ENCODE measurements at places on chromosomes 5 and 9.

DNA sequence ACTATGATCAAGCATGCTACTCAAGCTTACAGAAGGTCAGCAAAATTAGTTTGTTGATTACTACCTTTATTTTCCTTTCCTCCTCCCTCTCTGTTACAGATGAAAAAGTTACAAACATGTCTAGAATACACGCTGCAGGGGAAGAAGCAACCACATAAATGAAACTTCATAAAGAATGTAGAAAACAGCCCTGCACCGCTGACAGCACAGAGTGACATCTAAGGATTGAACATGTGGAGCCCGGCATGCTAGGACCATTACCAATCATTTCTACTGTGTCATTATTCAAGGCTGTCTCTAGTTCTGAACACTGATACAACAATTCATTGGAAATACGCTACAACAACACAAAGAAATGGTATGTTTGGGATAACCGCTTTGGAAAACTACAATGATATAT lies 261.1 kb downstream of the MLLT3 start:
- no peak for DNase-seq

DNA sequence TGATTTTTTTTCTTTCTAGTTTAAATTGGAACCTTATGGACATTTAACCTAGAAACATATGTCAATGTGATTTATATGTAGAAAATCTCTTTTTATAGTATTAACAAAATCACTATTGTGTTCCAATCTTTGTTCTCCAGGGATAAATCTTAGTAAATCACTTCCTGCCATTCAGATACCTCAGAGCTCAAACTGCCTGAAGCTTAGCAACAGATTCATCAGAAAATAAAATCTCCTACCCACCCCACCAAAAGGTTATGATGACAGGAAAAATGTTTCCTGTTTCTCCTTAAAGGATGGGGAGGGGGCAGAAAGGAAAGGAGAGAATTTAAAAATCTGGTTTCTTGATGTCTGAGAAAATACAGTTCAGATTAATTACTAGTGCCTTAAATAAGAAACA lies 105.0 kb upstream of the TUT7 start:
- no peak for DNase-seq

DNA sequence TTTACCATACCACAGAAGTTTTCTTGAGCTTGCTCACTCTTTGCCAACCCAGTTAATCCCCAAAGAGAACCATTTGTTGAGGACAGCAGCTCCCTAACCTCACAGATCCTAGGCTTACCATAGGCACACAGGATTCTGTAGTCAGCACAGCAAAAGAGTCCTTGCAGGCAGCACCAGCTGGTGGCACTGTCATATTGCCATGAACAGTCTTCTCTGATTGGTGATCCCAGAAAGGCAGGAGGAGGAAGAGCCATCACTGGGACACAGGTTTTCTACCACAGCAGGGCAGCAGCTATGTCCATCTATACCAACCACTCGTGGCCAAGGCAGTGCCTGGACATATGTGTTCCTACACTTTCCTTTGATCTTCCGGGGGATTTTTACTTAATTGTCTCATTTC lies 297.1 kb upstream of the CD180 start:
- DNase-seq, result no peak

DNA sequence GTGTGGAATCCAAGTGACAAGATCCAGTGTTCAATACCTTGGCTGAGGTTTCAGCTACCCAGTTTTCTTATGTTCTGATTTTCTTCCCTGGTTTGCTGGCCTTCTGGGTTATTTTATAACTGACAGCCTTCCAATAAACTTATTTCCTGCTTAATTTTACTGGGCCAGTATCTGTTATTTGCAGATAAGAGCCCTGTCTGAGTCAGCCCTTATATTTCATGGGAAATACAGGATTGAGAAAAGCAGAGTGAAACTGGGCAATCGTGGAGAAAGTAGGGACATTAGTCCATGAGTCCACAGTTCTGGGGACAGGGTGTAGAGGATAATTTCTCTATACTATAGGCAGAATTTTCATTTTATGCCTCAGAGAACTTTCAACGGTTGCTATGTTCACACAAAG lies 32.3 kb downstream of the TMEM167A start:
- DNase-seq, result no peak

DNA sequence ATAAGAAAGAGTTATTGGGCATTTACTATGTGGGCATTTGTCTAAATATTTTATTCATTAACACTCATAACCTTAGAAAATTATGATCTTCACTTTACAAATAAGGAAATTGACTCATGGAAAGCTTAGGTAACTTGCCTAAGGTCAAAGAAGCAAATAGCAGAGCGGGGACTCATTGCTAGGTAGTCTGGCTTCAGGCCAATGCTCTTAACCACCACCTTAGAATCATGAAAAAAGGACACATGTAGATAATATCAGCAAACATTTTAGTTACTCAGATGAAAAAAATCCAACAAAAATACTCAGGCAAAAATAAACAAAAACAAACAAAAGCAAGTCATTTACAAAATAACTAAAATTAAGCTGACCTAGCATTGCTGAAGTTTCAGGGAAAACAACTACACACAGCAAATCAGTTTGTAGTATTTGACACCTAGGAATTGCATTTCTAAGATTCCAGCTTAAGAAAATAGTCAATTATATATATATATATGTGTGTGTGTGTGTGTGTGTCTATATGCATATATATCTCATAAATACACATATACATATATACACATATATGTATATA lies 166.0 kb downstream of the HMHB1 start:
- no peak for DNase-seq

DNA sequence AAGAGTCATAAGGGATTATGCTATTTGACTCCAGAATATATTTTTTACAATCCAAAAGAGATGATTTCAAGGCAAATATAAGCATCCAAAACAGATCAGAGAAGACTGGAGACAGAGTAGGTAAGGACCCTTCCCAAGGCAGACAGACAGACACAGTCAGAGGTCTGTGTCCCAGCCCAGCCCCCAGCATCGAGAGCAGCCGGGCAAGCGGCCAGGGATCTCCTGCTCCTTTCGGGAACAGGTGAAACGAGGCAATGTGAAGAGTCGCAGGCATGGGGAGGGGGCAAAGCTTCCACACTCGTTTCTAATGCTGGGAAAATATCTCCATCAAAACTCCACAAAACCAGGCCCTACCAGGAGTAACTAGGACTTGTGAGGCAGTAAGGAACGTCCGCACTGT lies 5.8 kb downstream of the PAEP start:
- no peak for DNase-seq

GRCh38 chr5:114450437-114450836 lies 88.6 kb downstream of the KCNN2 start:
- no peak for DNase-seq

- DNase-seq, result no peak
Measured at GRCh38 chr5:147431586-147431985, 78.3 kb downstream of the DPYSL3 start.

- DNase-seq, result no peak
Measured at GRCh38 chr5:16049761-16050160, 129.8 kb downstream of the MARCHF11 start.

DNA sequence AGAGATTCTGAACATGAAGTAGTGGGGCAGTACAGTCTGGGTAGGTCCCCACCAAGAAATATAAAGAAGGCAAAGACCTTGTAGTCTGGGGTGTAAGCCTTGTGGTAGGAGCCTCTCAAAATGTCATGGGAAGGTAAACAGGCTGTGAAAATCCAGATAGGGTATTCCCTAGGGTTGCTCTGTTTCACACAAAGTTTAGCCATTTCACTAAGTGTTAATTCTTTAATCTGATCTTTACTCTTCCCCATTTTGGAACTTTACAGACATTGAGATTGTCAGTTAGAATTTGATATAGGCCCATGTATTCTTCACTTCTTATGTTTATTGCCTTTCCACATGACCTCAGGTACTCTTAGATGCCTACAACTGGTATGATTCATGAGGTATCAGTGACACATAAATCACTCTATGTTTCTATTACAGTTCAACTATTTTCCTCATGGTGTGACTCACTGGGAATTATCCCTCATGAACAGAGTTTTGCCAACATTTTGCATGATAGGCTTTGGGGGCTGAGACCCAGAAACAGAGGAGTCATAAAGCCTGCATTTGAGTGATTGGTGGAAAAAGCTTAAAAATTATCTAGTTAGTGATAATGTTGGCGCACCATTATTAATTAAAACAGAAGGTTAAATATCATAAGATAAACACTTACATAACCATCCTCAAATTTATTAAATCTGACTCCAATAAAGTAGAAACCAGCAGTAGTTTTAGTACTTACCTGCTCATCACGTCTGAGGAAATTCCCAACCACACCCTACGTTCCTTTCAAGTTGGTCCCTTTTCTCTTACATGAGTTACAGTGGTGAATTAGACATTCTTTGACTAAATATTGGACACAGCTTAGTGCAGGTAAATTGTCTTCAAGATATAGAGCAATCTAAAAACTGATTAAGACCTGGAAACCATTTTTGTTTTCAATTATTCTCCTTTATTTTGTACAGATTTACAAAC lies 399.8 kb upstream of the MEF2C start:
- no peak for DNase-seq

GRCh38 chr5:43033841-43034590 lies 6.1 kb downstream of the ANXA2R start:
- no peak for DNase-seq

- DNase-seq, result no peak
Measured at GRCh38 chr9:119052339-119053030, 316.8 kb downstream of the BRINP1 start.

DNA sequence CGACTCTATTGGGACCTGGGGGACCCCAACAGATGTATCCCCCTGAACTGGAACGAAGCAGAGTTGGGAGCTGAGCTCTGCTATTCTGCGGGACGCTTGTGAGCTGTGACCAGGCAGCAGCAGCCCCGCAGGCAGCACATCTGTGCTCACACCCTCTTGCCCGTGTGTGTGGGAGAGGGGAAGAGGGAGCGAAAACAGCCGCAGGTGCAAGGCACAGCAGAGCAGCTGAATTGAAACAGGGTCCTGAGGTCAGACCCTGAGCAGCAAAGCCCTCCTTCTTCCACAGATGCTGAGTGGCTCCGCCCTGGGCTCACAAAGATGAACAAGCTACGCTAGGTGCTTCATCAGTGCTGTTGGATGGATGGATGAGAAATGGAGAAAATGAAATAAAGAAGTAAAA lies 198.7 kb downstream of the HSPA4 start:
- DNase-seq, result no peak

DNA sequence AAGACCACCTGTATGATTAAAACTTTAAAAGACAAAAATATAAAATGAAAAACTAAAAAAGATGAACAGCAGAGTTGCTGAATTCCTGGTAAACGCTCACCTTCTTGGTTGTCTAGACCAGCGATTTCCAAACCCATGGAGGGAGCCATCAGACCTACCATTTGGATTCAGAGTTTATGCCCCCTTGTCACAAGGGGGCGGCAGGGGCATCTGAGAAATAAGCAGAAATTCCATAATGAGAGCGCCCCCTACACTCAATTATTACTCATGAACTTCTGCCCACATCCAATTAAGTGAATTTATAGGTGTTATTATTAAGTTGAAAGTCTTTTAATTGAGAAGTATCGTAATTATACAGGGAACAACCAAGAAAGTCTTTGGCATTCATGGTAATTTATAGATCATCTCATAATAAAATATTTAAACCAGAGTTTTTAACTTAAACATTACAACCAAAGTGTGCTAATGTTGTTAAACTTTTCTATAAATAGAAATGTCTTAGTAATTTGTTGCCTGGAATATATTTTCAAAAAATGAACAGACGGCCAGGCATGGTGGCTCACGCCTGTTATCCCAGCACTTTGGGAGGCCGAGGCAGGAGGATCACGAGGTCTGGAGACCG lies 35.2 kb upstream of the SPATA31C2 start:
- DNase-seq, result peak; percentile 23

GRCh38 chr9:129139233-129139992 lies 28.2 kb downstream of the PTPA start:
- DNase-seq, result peak; percentile 61

DNA sequence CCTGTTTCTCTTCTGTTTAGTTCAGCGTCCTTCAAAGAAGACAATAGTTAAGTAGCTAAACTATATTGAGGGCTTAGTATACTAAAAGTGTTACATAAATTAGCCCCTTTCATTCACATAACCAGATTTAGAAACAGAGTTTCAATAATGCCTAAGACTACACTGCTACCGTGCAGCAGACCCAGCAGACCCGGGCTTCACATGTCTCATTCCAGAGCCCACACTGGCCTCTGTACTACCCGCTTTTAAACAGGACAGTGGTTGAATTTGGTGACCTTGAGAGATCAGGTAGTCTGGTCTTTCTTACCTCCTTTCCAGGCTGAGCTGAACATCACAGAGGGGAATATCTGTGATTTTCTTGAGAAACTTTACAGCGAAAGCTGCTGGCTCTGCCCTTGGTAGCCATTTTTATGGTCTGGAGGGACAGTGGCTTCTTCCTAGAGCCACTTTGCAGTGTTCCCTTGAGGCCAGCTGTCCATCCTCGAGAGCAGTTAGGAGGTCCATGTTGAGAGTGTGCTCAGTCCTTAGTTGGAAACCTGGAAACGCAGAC lies 56.5 kb downstream of the SLC22A5 start:
- DNase-seq, result no peak
